ENCODE measurements at places on chromosomes 1 and 21.

DNA sequence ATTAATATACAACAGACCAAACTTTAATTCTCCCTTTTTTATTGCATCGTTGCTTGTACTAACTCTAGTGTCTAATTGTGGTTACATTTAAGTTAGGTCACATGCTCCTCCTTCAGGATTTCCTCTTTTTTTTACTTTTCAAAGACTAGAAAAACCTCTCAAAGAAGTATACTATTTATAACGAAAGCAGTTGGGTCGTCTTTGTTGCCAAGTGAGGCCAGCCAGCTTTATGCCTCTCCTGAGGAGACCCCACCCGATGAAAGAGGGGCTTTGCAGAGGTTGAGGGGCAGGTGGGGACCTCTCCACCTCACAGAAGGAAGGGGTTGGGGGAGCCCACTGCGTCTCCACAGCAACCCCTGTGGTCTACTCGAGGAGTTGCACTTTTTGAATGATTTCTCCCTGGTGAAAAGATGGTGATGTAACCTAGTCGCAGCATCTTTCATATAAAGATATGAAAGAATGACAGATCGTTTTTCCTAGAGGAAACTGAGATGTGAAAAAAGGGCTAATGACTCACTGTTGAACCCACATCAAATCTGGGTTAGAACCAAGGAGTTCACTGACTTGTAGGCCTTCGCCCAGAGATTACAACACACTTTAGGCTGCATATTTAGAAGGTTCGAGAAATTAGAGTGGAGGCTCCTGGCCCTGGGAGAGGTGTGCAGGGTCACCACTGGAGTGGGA is 6.4 kb downstream of the TGFB2 start:
- no peak for DNase-seq

GRCh38 chr1:43602990-43603389 is 47.0 kb upstream of the KDM4A start:
- no peak for DNase-seq

GRCh38 chr1:40344597-40344996 is 27.5 kb upstream of the COL9A2 start:
- DNase-seq: no peak

DNA sequence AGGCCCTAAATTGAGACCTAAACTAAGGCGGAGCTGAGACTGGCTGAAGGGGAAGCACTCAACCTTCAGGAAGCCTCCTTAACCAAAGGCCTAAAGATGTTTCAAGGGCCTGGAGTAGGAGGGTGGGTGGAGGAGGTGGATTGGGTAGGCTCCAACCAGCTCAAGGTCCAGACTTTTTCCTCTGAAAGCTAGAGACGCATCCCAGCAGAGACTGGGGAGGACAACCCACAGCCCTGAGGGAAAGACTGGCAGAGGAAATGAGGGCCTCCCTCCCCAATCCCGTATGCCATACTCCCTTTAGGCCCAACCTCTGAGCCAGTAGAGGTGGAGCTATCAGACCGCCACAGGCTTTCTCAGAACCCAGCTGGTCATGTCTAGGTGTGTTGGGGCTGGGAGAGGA is 1.1 kb downstream of the ECM1 start:
- DNase-seq: no peak

GRCh38 chr1:198499588-198499987 is 40.9 kb downstream of the ATP6V1G3 start:
- DNase-seq: no peak

GRCh38 chr1:175200678-175201521 is 8.3 kb upstream of the KIAA0040 start:
- DNase-seq: no peak

- DNase-seq: no peak
Measured at GRCh38 chr1:225653463-225654276, 747 bp upstream of the ENAH start.

- no peak for DNase-seq
Measured at GRCh38 chr1:53592985-53593757, 134.0 kb downstream of the DMRTB1 start.

DNA sequence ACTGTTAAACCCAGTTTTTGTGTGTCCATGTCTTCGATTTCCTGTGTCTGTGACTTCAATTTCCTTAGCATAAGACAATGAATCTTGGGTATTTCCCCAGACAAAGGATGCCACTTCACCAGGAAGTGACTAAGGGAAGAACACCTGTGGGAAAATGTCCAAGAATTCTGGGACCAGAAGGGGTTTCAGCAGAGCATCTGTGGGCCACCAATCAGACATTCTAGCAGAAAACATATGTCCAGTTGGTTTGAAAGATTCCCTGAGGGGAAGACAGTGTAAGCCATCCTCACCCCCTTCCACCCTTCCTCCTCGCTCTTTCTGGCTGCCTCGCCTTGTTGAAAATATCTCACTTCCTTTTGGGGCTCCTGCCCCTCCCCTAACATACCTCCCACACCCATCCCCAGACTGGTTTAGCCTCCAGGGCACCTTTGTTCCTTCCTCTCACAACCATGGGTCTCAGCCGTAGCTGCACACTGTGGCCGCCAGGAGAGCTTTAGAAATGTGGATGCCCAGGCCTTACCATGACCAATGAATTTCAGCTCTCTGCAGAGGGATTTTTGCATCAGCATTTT is 25.5 kb upstream of the IFNAR1 start:
- no peak for DNase-seq

DNA sequence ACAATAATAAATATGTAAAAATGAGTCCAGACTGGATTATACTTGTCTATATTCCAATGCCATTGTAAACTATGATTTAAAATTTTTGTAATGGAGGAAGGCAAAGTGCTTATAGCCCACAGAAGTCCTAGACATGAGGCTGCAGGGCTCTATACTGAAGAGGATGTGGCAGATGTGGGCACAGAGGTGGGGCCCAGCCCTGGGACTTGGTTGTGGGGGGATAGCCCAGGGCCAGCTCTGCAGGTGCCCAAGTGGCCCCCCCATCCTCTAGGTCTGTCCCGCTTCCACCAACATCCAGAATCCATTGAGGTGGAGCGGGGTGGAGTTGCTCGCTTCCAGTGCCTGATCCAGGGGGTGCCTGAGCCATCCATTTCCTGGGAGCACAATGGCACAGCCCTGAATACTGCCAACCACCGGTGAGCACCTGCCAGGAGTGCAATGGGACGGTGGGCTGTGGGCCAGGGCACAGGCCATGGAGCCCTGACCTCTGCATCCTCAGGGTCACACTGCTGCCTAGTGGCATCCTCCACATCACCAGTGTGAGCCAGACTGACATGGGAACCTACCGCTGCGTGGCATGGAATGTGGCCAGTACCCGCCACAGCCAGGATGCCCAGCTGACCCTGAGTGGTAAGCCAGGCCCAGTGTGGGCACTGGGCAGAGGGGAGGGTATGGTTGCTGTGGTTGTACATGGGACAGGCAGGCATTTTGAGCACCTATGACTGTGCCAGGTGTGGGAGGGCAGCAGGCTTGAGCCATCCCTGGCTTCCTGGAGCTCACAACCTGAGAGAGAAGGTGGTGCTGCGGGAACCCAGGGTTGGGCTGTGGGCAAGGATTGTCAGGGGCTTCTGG is 21.0 kb downstream of the SLC27A3 start:
- no peak for DNase-seq

DNA sequence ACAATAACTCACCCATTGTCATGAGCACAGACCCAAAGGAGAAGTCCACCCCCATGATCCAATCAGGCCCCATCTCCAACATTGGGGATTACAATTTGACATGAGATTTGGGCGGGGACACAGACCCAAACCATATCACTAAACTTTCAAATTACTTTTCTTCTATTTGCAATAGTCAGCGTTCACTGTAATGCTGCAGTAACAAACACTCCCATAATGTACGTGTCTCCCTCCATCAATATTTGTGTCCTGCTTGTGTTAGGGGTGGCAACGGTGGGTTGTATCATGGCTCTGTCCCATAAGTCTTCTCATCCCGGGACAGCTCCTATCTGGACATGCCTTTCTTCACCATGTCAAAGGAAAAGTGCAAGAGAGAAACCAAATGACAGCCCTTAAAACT is 26.2 kb downstream of the TFF3 start:
- no peak for DNase-seq

GRCh38 chr1:54872036-54872331 is 15.0 kb downstream of the DHCR24 start:
- DNase-seq: no peak

DNA sequence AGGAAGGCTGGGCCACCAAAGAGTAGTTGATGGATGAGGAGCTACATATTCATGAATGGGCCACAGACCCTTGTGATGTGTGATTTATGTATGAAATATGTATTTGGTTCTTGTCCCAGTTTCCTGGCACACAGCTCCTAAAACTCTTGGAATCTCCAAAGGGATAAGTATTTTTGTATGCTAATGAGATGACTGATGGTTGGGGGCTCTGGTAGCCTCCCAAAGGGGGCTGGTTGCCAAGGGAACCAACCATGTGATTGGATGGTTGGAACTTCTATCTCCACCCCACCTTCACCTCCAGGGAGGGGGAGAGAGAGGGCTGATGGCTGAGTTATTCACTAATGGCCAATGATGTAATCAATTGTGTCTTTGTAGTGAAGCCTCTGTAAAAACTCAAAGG is 77.1 kb downstream of the ZNF281 start:
- DNase-seq: no peak

- DNase-seq: no peak
Measured at GRCh38 chr1:58768971-58769808, 14.7 kb downstream of the JUN start.

- no peak for DNase-seq
Measured at GRCh38 chr1:245216366-245217115, 61.8 kb downstream of the KIF26B start.

GRCh38 chr1:4932311-4933030 is 278.1 kb downstream of the AJAP1 start:
- DNase-seq: no peak

DNA sequence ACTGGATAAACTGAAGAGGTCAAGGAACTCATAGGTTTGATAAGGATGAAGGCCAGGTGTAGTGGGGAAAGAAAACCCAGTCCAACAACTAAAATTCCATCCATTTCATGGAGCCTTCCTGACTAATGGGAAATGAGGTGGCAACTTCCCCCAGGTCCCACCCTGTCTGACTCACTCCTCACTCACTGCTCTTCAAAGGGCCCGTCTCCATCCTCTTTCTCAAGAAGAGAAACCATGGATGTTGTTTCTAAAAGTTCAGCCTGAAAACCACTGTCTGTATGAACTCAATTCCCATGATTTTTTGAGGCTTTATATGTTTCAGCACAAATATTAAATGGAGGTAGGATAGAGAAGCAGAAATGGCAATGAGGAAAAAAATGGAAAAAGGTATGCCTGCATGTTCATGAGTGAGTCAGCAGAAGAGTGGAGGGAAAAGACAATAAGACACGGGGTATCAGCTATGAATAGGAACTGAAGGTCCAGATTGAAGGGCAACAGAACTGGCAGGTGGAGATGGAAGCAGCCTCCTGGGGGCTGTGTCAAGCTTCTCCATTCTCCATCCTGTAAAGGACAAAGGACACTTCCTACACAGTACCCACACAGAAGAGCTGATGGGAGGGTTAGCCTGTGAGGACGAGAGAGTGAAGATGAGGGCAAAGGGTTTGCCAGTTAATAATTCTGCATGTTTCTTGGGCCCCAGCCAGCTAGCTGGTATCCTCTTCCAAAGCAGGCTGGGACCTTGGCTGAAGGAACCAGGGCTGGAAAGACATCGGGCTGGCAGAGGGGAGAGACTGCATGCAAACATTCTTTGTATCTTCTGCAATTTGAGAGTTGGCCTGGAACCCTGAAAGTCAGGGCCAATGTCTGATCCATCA is 5.5 kb upstream of the ELOVL1 start:
- no peak for DNase-seq

DNA sequence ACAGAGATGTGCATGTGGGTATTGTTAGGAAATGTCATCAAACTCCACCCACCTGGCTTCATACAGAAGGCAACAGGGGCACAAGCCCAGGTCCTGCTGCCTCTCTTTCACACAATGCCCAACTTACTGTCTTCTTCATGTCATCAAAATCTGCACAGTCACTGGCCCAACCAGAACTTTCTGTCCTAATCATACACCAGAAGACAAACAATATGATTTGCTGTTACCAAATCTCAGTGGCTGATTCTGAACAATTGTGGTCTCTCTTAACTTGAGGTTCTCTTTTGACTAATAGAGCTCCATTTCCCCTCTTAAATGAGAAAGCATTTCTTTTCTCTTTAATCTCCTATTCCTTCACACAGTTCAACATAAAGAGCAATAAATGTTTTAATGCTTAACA is 7.7 kb downstream of the HSD3B2 start:
- no peak for DNase-seq

DNA sequence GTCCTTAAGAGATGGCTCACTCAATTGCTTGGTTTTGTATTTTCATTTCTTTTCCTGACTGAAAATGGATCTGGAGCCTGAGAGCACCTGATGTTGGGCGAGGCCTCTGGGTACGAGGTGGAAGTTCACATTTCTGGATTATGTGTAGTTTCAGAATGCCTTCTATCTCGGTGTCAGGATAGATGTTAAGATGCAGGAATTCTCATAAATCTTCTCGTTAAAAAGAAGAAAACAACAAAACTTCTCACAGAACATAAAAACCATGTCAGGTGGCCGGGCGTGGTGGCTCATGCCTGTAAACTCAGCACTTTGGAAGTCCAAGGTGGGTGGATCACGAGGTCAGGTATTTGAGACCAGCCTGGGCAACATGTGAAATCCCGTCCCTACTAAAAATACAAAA is 101.8 kb downstream of the RHOU start:
- no peak for DNase-seq

- DNase-seq: peak; percentile 53
Measured at GRCh38 chr1:175338387-175339135, 146.0 kb upstream of the KIAA0040 start.

DNA sequence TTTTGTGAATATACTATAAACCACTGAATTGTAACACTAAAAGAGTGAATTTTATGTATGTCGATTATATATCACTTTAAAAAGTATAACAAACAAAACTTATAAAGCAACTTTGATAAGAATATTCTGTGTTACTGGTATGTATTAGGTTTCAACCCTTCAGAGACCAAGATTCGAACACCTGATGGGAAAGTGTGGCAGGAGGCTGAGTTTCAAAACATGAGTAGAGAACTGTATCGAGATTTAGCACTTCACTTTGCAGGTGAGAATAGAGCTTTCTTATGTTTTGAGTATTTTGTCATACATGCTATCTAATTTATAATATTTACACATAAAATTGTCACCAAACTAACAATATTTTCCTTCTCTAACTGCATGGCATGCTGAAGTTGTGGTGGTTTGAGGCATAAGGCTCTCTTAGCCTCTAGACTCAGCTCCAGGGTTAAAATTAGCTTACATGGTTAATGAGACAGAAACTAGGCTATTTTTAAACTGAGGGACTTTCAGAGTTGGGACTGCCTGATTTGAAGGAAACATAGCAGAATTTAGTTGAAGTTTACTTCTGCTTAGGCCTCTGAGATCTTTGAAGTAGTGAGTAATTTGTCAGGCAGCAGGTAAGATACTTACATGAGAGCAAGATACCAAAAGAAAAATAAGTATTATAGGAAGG is 48.6 kb downstream of the CEP350 start:
- no peak for DNase-seq

DNA sequence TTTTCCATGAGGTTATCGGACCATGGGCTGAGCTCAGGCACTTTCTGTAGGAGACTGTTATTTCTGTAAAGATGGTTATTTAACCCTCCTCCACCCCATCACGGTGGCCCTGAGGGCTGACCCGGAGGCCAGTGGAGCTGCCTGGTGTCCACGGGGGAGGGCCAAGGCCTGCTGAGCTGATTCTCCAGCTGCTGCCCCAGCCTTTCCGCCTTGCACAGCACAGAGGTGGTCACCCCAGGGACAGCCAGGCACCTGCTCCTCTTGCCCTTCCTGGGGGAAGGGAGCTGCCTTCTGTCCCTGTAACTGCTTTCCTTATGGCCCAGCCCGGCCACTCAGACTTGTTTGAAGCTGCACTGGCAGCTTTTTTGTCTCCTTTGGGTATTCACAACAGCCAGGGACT is 2.6 kb upstream of the CCDC28B start:
- no peak for DNase-seq

- no peak for DNase-seq
Measured at GRCh38 chr1:179089827-179090482, 8.1 kb downstream of the TOR3A start.

Measured in effector CD4-positive, alpha-beta T cell (primary cell).